ENCODE measurements at places on chromosomes 2 and 18.
A peak's percentile ranks its signal among the peaks of the same experiment; 100 is the strongest.

DNA sequence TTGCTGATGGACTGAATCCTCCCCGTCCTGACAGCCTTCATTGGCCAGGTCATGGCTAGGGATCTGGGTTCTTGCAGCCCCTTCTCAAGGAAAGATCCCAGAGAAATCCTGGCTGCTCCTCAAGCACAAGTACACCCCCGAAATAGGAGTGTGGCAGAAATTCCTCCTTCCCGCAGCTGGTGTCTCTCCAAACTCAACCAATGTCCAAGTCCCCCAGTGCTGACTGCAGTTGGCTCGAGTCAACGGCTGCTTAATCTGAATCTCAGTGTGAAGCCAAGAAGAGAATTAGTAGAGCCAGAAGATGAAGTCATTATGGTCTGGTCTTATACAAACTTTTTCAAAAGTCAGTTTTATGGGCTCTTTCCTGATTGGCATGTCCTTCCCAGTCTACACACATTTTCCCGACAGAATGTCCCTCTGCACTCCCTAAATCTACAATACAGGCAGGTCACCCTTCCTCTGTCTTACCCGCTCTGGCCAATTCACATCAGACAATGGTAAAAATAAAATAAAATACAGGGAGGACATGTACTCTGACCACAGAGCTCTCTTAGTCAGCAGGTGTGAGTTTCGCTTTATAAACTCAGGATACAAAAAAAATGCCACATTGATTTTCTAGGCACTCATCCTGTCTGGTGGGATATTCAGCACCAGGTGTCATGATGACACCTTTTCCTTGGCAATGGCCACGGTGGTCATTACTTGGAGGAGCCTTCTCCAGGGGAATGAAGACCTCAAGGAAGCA is 76.9 kb upstream of the PAPOLG start:
- no peaks in the 10 kb centered on the region for H3K36me3 ChIP-seq
- no peak overlapping the region for H3K27ac ChIP-seq
- H3K4me1 ChIP-seq, result peaks cover 3% of the 10 kb centered on the region

DNA sequence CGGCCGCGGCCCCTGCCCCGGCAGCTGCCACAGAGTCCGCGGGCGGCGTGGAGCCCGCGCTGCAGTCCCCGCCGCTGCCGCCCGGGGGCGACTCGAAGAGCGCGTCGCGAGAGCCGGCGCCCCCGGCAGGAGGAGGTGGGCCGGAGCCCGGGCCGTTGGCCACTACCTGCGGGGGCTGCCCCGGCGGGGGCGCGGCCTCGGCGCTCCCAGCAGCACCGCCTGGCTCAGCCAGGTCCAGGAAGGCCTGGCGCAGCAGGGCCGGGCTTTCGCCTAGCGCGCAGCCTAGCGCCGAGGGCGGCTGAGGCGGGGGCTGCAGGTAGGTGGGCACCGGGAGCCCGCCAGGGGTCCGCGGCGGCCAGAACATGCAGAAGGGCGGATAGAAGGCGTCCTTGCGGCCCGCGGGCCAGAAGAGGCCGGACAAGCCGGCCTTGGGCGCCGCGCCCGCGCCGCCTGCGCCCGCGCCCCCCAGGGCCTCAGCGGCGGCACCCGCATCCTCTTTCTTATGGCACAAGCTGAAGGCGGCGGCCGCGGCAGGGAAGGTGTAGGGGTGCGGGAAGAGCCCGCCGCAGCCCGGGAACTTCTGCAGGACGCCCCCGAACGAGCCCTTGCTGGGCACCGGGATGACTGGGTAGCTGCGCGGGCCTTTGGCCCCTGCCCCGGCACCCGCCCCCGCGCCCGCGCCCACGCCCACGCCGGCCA is 3.9 kb downstream of the SKOR2 start:
- H3K27ac ChIP-seq, result no peak overlapping the region
- DNase-seq, result no peak
- H3K27me3 ChIP-seq, result peaks cover 77% of the 10 kb centered on the region
- no peaks in the 10 kb centered on the region for H3K4me1 ChIP-seq
- H3K36me3 ChIP-seq, result no peaks in the 10 kb centered on the region

DNA sequence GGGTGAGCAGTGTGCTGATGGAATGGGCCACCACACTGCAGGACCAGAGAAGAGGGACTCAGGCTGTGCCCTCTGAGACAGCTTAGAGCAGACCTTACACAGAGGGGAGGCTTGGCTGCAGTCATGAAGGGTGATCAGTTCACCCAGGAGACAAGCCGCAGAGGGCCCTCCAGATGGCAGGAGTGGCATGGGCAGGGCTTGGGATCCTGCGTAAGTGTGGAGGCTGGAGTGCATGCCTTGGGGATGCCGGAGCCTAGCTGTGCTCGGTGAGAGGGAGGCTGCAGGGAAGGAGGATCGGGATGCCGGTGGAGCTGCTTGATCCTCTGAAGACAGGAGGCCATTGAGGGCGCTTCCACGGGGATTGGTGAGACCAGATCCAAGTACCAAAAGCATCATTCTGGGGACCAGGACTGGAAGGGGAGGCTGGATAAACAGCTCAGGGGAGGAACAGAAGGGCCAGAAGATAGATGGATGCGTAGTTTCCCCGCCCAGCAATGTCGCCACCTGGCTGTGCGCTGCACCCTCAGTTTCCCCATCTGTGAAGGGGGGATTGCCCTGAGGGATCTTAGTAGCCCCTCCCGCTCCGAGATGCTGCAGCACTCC is 163.4 kb downstream of the INHBB start:
- no peak overlapping the region for H3K27ac ChIP-seq
- H3K4me3 ChIP-seq, result no peak overlapping the region
- H3K4me1 ChIP-seq, result no peaks in the 10 kb centered on the region
- DNase-seq, result no peak
- no peaks in the 10 kb centered on the region for H3K36me3 ChIP-seq
- no peaks in the 10 kb centered on the region for H3K27me3 ChIP-seq

DNA sequence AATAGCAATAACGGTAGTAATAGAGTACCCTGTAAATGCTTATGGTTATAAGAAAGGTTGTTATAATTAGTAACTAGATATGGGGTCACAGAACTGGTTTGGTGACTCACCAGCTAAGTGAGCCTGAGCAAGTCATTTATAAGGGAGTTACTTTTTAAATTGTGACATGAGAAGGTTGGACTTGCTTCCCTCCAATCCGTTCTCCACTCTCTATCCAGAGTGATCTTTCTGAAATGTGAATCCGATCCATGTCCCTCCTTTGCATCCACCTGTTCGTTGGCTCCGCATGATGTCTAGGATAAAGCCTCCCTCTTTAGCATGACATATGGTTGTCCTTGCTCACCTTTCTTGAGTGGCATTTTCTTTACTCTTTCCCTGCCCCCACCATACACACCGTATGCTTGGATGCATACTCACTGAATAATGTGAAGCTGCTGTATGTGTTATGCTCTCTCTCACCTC is 83.1 kb downstream of the CDC42EP3 start:
- no peak overlapping the region for H3K27ac ChIP-seq
- H3K4me1 ChIP-seq, result peaks cover 50% of the 10 kb centered on the region
- H3K36me3 ChIP-seq, result no peaks in the 10 kb centered on the region
- H3K27me3 ChIP-seq, result no peaks in the 10 kb centered on the region

DNA sequence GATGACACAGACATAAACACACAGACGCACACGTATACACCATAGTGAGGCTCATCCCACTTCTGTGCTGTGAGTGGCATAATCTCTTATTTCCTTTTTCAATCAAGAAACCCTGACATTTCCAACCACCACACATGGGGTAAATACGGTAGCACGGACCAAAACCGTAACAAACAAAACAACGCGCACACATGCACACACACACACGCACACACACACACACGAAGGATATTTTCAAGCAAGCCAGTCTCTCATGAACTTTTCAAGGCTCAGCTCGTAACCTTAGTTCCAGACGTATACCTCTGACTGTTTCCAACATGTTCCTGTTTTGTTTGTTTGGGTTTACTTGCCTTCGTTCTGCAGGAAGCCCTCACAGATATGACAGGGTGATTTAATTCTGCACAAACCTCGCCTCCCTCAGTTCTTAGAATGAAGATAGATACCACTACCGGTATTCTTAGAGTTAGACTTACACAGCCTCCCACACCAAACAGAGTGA is 119.8 kb downstream of the BCL2 start:
- H3K27ac ChIP-seq, result peak overlapping the region; percentile 66
- no peaks in the 10 kb centered on the region for H3K36me3 ChIP-seq
- H3K27me3 ChIP-seq, result no peaks in the 10 kb centered on the region
- H3K4me3 ChIP-seq, result peak overlapping the region; percentile 68
- DNase-seq, result no peak
- peaks cover 59% of the 10 kb centered on the region for H3K4me1 ChIP-seq

GRCh38 chr2:101837354-101837753 is 139.8 kb downstream of the MAP4K4 start:
- H3K27me3 ChIP-seq, result no peaks in the 10 kb centered on the region
- H3K4me1 ChIP-seq, result peaks cover 9% of the 10 kb centered on the region
- peaks cover 84% of the 10 kb centered on the region for H3K36me3 ChIP-seq
- H3K27ac ChIP-seq, result no peak overlapping the region
- H3K4me3 ChIP-seq, result no peak overlapping the region

- H3K4me3 ChIP-seq, result no peak overlapping the region
- H3K27ac ChIP-seq, result no peak overlapping the region
- DNase-seq, result no peak
These were observed 382.1 kb downstream of the OSR1 start for GRCh38 chr2:18976168-18976961.

GRCh38 chr2:16481351-16481750 is 184.3 kb downstream of the CYRIA start:
- no peaks in the 10 kb centered on the region for H3K4me1 ChIP-seq
- DNase-seq, result no peak
- H3K36me3 ChIP-seq, result no peaks in the 10 kb centered on the region
- H3K27ac ChIP-seq, result no peak overlapping the region
- no peak overlapping the region for H3K4me3 ChIP-seq
- no peaks in the 10 kb centered on the region for H3K27me3 ChIP-seq

DNA sequence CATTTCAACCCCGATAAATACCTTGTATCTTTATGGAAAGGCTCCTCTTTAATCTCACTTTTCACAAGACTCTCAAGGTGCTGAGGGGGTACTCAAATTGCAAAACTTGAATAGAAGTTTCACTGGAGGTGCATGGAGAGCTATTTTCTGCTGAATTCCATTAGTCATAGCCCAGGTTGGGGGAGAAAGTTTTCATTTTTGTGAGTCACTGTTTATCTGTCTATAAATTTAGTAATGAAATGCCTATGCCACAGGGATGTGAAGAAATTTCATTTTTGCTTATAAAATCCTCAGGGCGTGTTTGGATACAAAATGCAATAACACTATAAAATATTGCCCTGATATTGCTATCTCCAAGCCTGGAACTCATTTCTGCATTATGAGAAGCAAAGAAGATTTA is 346.3 kb downstream of the LRATD1 start:
- H3K27me3 ChIP-seq, result no peaks in the 10 kb centered on the region
- no peak overlapping the region for H3K27ac ChIP-seq
- H3K4me3 ChIP-seq, result no peak overlapping the region
- no peaks in the 10 kb centered on the region for H3K4me1 ChIP-seq

- H3K36me3 ChIP-seq, result no peaks in the 10 kb centered on the region
- no peaks in the 10 kb centered on the region for H3K4me1 ChIP-seq
- no peak overlapping the region for H3K27ac ChIP-seq
These were observed 200.7 kb downstream of the TMEM163 start for GRCh38 chr2:134518101-134518500.

- H3K4me1 ChIP-seq, result no peaks in the 10 kb centered on the region
- H3K36me3 ChIP-seq, result no peaks in the 10 kb centered on the region
- no peak overlapping the region for H3K27ac ChIP-seq
- H3K4me3 ChIP-seq, result no peak overlapping the region
- H3K27me3 ChIP-seq, result peaks cover 3% of the 10 kb centered on the region
These were observed 39.6 kb upstream of the BOD1L2 start for GRCh38 chr18:57107140-57107832.

DNA sequence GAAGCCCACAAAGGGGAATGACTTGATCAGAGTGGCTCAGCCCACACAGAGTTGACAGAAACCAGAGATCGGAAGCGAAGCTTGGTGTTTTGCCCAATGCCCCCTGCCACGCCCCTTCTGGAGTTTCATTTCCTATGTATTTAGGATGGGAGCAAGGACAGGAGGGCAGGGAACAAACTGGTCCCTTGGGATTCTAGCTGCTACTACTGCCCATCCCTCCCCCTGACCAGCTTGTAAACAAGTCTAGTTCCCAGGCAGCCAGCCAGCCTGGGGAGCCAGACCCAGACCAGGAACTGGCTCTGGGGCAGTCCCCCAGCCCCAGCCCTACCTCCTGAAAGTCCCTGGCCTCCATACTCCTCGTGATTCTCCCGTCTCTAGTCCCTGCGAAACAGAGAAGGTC is 8.3 kb downstream of the WNT6 start:
- peaks cover 24% of the 10 kb centered on the region for H3K4me1 ChIP-seq
- no peaks in the 10 kb centered on the region for H3K36me3 ChIP-seq
- peaks cover 28% of the 10 kb centered on the region for H3K27me3 ChIP-seq
- DNase-seq, result no peak
- H3K4me3 ChIP-seq, result no peak overlapping the region
- H3K27ac ChIP-seq, result no peak overlapping the region

- H3K27me3 ChIP-seq, result no peaks in the 10 kb centered on the region
- DNase-seq, result no peak
- no peak overlapping the region for H3K4me3 ChIP-seq
- H3K27ac ChIP-seq, result no peak overlapping the region
- H3K4me1 ChIP-seq, result peaks cover 3% of the 10 kb centered on the region
These were observed 9.6 kb downstream of the GPAT2 start for GRCh38 chr2:96025194-96025492.

GRCh38 chr18:74148543-74149070 is 284 bp downstream of the TIMM21 start:
- no peak for DNase-seq
- H3K4me1 ChIP-seq, result peaks cover 25% of the 10 kb centered on the region
- peaks cover 10% of the 10 kb centered on the region for H3K36me3 ChIP-seq
- peak overlapping the region; percentile 95 for H3K27ac ChIP-seq

DNA sequence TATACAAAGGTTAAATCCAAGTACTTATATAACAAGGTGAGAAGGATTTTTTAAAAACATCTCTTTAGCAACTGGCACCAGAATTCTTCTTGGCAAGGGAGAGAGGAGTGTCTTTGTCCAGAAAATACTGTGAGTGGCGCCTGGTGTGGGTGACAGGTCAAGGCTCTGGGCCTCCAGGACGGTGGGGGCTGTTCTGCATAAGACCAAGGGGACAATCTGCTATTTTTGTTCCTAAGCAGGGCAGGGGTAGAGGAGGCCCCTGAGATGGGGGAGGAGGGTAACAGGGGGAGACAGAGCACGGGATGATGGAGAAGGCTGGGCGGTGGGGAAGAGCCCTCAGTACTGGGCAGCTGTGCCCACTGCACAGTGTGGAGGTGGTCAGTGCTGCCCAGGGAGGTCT is 51.6 kb upstream of the TAF1B start:
- no peak for DNase-seq
- no peak overlapping the region for H3K4me3 ChIP-seq
- H3K4me1 ChIP-seq, result peaks cover 16% of the 10 kb centered on the region
- no peaks in the 10 kb centered on the region for H3K27me3 ChIP-seq

- DNase-seq, result no peak
- H3K27ac ChIP-seq, result no peak overlapping the region
- H3K27me3 ChIP-seq, result no peaks in the 10 kb centered on the region
- H3K4me3 ChIP-seq, result no peak overlapping the region
These were observed 17.0 kb downstream of the RND3 start for GRCh38 chr2:150470435-150470834.

DNA sequence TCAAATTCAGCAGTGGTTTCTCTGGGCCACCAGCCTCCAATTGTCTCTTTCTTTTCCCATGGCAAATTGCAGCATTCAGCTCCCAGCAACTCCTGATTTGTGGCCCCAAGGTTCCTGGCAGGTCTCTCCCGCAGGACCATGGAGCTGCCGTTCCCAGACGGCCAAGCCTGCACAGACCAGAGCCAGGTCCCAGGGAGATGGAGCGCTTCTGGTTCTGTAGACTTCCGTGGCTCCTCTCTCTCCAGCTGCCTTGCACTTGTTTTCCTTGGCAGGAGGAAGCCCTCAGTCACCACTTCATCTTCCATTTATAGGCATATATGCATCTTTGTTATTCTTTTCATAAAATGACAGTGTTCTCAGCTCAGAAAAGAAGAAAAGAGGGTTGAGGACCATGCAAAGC is 21.7 kb downstream of the TNP1 start:
- no peak for DNase-seq
- H3K4me1 ChIP-seq, result no peaks in the 10 kb centered on the region
- no peak overlapping the region for H3K4me3 ChIP-seq
- H3K27me3 ChIP-seq, result no peaks in the 10 kb centered on the region
- H3K36me3 ChIP-seq, result no peaks in the 10 kb centered on the region
- H3K27ac ChIP-seq, result no peak overlapping the region
